ENCODE measurements at places on chromosomes 2 and 18.

DNA sequence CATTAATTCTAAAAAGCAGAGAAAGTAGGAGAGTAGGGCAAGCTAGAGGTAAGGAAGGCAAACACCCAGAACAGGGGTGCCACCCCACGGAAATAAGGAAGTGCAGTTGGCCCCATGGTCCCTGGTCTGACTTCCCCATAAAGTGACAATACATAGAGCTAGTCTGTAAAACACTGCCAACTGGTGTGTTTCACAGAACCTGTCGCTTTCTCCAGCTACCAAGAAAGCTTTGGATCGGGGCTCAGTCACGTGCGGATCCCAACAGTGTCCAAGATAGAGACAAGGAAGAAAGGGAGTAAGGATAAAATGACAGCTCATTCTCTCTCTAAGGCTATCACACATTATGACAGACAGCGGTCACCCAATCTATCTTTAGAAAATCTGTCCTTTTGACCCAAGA, 36.4 kb downstream of the TBC1D8 start:
- no peak for DNase-seq

GRCh38 chr2:37786854-37787253, 115.4 kb upstream of the CDC42EP3 start:
- peak; percentile 25 for DNase-seq

- DNase-seq, result no peak
These were observed 344.9 kb downstream of the DCDC2C start for GRCh38 chr2:4047961-4048891.

- DNase-seq, result no peak
These were observed 17.8 kb upstream of the INO80C start for GRCh38 chr18:35515460-35516130.

DNA sequence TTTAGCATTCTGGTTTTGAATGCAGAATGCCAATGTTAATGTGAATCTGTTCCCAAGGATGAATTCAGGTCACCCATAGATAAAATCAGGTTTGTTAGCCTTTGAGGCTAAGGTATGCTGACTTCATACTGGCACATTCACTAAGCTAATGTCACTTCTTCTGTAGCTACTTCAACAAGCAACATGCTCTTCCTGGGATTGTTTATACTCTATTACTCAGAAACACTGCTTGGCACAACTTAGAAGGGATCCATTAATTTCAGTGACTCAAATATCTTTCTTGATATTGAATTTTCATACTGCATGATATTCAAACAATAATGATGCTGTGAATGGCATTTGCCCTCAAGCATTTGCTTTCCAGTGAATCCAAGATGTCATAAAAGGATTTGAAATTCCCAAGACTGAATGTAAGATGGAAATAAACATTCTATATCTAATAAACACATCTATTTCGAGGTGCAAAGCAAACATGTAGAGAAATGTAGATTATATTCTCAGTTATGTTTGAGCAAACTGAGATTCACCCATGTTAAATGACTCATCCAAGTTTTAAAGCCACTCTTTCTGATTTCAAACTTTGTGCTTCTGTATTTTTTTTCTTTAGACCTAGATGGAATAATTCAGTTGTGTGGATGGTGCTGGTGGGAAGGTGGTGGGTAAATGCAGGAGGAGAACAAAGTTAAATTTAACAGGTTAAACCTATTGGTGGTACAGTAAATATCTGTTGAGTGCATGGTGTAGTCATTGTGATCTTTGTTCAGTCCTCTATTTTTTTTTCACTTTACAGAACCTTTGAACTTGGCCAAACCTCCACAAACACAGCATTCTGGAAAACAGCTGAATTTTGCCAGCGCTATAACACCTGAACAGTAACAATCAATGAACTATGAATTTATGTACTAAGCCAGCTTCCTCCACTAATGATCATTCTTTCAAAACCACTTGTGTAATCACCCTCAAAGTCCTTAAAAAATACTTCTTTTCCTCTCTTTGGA, 162.1 kb upstream of the XIRP2 start:
- no peak for DNase-seq

DNA sequence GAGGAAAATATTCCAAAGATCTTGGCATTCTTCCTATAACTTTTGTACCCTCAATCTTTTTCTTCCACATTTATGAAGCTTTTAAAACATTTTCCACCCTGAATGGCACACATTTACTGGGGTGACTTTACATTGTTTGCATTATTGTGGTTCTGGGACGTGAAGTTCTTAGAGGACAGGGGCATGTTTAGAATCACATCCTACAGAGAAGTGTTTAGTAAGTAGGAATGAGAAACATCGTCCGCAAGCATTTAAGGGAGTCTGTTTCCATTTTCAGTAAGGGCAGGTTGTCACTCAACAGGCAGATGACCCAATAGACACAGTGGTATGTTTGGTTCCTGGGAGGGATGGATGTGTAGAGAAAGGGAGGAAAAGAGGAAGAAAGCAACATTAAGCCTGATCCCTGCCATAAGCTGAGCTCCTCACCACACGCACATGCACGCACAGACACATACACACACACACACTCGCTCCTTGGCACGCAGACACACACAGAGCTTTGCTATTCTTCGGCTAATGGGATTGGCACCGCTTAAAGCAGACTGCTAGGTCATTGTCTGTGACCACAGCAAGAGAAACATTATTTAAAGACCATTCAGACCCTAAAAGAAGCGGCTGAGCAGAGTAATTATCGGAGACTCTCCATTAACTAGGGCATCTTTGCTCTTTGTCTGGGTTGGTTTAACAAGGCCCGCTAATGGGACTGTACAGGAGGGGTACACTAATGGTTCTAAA, 14.2 kb upstream of the PLEKHM3 start:
- DNase-seq, result no peak

- no peak for DNase-seq
These were observed 141.5 kb downstream of the PIGN start for GRCh38 chr18:62045316-62045715.

- no peak for DNase-seq
These were observed 34.6 kb downstream of the HS6ST1 start for GRCh38 chr2:128284037-128284441.

DNA sequence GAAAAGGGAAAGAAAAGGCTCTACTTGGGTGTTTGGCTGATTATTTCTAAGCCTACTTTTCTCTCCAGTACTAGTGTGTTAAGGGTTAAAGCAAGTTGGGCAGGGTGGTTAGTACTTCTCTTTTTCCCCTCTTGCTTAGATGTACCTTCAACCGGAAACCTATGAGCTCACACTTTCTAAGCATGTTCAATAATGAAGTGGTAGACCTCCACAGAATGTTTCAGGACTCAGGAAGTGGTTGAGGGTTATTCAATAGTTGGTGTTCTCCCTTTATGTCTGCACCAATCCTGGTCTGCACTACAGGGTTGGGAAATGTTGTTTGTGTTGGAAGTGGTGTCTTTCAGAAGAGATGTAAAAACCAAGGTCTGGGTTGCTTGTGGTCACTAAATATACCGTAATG, 137.1 kb downstream of the ZEB2 start:
- no peak for DNase-seq

DNA sequence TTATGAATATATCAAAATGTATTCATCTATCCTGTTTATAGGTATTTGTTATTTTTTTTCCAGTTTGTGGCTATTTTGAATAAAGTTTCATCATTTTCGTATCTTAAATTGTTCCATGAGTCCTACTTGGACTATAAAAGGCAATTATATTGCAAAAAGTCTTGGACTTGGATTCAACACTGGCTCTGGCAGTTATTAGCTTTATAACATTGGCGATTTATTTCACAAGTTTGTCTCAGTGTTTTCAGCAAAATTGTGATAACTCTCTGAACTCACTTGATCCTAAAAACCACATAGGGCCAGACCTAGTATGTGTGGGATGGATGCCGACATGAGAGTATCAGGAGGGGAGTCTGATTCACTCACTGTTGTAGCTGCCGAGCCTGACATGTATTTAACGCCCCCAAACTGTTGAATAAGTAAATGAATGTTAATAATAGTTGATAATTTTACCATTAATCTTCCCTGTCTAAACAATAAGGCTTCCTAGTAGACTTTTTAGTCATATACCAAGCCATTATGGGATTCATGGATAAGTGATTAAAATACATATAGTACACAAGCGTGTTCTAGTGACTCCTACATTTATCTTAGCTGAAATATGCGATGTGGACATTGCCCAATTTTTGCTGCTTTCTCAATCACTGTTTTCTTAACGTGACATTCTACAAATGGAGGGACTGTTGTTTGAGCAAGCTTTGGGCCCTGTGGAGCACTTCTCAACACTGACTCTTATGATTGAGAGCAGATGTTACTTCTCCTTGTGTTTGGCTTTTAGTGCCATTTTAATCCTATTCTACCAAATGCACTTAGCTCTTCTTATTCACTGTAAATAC, 907.6 kb downstream of the EPHA4 start:
- DNase-seq, result peak; percentile 71

- DNase-seq, result no peak
These were observed 221.7 kb downstream of the PAX3 start for GRCh38 chr2:222076973-222077690.

DNA sequence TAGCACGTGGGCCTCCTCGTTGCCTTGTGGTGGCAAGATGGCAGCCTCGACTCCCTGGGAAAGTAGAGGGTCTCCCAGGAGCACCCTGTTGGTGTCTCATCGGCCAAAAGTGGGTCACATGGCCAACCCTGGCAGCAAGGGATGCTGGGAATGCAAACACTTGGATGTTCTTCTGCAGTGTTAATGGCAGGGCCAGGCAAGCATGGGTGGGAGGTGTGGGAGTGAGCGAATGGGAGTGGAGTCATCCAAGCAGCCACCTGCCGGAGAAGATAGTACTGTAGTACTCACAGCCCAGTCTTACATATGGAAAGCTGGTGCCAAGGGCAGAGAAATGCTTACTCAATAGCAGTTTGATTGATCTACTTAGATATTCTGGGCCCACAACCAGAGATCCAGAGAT, 122.2 kb downstream of the INHBB start:
- DNase-seq, result no peak

DNA sequence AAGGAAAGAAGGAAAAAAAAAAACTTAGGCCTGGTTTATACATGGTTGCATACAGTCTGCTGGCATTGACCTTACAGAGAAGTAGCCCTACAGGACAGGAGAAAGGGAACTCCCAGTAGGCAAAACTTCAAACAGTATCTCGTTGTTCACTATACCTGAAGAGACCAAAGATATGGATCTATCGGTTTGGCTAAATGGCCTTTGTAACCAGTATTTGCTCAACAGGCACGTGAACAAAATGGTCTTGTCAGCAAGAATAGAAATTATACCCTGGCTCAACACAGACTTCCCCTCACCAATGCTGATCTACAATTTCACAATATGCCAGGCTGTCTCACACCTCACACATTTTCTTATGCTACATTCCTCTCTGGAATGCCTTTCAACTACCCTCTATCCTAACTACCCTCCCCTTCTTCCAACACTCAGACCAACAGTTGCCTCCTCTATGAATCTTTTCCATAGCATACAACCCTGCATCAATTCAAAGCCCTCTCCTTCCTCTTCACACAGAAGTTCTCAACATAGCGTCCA, 13.7 kb downstream of the HYCC2 start:
- no peak for DNase-seq

DNA sequence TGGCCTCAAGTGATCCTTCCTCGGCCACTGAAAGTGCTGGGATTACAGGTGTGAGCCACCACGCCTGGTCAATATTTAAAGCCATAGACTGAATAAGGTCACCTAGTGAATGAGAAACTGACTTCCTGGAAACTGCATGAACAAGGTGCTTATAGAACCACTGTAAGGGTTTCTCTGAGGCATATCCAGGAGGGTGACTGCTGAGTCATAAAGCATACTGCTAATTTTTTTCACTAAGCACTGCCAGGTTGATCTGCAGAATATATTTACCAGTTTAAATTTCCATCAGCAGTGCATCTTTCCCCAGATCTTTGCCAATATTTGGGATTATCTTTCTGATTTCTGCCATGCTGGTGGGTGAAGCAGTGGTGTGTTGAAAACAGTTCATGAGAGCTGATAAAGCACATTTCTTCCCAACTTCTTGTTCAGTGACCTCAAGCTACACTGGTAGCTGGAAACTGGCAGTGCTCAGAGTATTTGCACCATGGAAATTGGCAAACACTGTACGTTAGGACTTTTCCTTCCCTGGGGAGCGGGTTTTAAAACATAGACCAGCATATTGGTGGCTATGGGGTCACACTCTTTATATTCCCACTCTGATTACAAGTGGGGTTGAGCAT, 4.2 kb upstream of the CLIP4 start:
- no peak for DNase-seq

GRCh38 chr2:149004836-149005235, 33.7 kb upstream of the LYPD6B start:
- DNase-seq, result no peak

- no peak for DNase-seq
These were observed 375.8 kb upstream of the LYPD1 start for GRCh38 chr2:133045787-133046186.

- no peak for DNase-seq
These were observed 91.6 kb downstream of the ITGB1BP1 start for GRCh38 chr2:9331704-9332103.

- no peak for DNase-seq
These were observed 39.5 kb downstream of the TMEM247 start for GRCh38 chr2:46518861-46519260.

- no peak for DNase-seq
These were observed 60.1 kb upstream of the KIF5C start for GRCh38 chr2:148814860-148815419.

DNA sequence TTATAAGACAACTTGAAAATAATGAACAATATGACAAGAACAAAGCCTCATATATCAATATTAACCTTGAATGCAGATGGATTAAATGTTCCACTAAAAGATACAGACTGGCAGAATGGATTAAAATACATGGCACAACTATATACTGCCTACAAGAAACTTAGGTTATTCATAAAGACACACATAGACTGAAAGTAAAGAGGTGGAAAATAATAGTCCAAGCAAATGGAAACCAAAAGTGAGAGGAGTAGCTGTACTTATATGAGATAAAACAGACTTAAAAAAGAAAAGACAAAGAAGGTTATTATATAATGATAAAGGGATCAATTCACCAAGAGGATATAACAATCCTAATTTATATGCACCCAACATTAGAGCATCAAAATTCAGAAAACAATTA, 18.2 kb downstream of the LMAN1 start:
- no peak for DNase-seq

- no peak for DNase-seq
These were observed 76.9 kb downstream of the AOX1 start for GRCh38 chr2:200662727-200663126.

GRCh38 chr2:10159581-10160131, 37.1 kb downstream of the RRM2 start:
- DNase-seq, result no peak

GRCh38 chr18:24268784-24269550, 128.7 kb downstream of the OSBPL1A start:
- DNase-seq, result no peak

DNA sequence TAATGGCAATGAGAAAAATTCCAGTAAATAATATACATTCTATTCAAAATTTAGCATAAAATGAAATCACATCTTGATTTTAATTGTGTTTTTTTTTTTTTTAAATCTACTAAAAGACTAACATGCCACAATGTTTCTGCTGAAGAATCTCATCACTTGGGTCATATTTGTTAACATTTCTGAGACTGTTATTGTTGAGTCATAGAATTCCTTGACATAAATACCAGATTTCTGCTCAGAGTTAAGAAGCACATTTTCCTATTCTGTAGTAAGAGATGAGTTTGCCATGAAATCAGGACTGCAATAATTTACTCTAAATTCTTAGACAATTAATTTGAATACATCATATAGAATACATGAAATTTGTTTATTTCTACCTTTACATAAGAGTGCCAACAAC, 154.9 kb upstream of the KYNU start:
- no peak for DNase-seq

- DNase-seq, result no peak
These were observed 541.8 kb upstream of the CDH2 start for GRCh38 chr18:28718696-28719095.

GRCh38 chr2:127175751-127176354, 44.2 kb downstream of the CYP27C1 start:
- DNase-seq, result no peak

Data from NCI-H524 treated with DMSO at 0.1 percent for 48 hours (cell line).